ENCODE measurements at places on chromosomes 7 and 10.
A peak's percentile ranks its signal among the peaks of the same experiment; 100 is the strongest.

- no peak for DNase-seq
Measured at GRCh38 chr7:43698460-43699255, 30.7 kb downstream of the COA1 start.

GRCh38 chr7:6578114-6579084 is 1.1 kb downstream of the ZDHHC4 start:
- DNase-seq: no peak

DNA sequence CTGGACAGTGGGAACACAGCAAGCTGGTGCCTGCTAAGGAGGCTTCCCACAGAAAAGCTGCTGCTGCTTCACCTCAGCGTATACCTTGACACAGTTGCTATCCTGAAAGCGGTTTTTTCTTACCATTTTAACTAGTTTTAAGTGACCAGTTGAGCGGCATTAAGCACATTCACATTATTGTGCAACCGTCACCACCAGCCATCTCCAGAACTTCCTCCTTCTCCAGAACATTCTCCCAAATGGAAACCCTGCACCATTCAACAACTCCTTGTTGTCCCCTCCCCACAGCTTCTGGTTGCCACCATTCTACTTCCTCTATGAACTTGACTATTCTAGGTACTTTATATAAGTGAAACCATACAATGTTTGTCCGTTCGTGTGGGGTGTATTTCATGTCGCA is 169.9 kb downstream of the SNX10 start:
- DNase-seq: no peak

- no peak for DNase-seq
Measured at GRCh38 chr10:121284936-121285335, 313.3 kb downstream of the FGFR2 start.

DNA sequence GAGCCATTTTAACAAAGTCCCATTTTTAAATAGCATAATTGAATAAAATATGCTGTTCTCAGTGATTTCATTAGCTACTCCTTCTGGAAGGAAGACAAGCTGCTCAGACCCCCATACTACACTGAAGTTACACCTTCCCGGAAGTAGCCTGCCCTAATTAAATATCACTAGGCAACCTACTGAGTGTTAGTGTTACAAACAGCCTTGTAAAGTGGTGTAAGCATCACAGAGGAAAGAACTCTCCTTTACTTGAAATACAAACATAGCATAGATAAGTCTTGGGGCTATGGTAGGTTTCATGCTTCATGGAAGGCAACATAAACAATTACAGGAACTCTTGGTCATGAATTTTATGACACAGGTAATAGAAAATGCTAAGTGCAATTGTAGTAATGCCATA is 43.4 kb upstream of the PTN start:
- DNase-seq: no peak

DNA sequence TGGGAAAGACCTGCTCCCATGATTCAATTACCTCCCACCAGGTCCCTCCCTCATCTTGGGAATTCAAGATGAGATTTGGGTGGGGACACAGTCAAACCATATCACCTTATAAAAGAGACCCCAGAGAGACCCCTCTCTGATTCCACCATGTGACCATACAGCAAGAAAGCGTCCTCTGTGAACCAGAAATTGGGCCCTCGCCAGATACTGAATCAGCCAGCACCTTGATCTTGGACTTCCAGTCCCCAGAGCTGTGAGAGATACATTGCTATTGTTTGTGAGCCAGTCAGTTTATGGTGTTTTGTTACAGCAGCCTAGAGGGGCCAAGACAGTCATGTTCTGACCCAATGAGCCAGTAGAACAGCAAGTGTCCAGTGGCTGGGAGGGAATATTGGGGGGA is 232.6 kb downstream of the PAXIP1 start:
- no peak for DNase-seq

- no peak for DNase-seq
Measured at GRCh38 chr7:47497367-47498096, 84.4 kb downstream of the TNS3 start.

- DNase-seq: no peak
Measured at GRCh38 chr10:1561731-1562337, 175.5 kb downstream of the ADARB2 start.

- no peak for DNase-seq
Measured at GRCh38 chr10:61317706-61318105, 135.5 kb downstream of the TMEM26 start.

DNA sequence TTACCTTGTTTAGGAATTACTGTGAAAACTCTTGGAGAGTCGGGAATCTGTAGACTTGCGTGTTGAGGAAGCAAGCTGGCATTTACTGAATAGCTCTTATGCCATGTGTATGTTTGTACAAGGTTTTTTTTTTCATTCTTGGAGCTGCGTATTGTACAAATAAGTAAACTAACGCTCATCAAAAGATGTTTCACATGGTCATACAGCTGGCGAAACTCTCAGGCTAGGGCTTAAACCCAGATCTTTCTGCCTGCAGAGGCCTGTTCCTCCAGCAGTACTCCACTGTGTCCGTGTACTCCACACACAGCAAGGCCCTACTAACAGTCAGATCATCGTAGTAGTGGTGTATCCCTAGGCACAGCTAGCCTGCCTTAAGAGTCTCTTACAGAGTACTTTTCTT is 7.4 kb downstream of the EDRF1 start:
- DNase-seq: no peak

GRCh38 chr10:21031232-21031795 is 134.2 kb upstream of the NEBL start:
- no peak for DNase-seq

DNA sequence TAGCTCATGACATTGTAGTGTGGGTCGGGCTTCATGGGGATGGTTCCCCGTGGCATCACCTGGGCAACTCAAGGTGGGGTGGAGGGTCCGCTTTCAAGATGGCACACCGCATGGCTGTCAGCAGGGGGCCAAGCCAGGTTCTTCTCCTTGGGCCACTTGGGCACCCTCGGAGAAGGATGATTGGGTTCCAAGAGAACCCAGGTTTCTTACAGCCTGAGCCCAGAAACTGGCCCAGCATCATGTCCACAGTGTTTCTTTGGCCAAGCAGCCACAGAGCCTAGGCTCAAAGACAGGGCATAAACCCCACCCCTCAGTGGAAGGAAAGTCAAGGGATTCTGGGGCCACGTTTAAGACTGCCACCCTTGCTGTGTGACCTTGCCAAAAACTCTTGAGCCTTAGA is 110.6 kb downstream of the PTPN20 start:
- DNase-seq: peak; percentile 6

DNA sequence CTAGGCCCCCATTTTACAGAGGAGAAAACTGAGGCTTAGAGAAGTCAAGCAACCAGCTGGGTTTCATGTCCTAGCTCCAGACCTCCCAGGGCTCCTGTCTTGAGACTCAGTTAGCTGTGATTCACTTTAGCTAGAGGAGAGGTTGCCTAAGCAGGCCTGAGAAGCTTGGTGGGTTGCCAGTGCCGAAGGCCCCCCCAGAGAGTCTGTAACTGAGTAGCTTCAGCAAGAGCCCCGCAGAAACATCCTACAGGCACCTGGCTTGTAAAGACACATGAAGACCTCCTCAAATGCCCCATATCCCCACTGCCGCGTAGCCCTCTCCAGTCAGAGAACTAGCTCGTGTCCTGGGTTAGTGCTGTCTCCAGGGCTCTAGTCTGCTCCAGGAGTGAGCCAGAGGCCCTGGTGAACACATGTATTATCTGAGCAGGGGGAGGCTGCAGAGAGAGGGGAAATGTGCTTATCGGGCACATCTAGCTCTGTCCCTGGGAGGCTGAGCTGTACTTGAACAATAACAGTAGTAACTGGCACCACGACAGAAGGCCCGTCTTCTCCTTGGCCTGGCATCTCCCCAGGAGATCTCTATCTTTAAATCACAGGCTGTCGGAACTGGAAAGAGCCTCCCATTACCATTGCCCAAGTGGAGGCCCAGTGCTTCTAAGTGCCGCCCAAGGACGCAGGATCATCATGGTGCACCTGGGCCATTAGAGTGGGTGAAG is 28.9 kb downstream of the UNC5B start:
- DNase-seq: no peak

DNA sequence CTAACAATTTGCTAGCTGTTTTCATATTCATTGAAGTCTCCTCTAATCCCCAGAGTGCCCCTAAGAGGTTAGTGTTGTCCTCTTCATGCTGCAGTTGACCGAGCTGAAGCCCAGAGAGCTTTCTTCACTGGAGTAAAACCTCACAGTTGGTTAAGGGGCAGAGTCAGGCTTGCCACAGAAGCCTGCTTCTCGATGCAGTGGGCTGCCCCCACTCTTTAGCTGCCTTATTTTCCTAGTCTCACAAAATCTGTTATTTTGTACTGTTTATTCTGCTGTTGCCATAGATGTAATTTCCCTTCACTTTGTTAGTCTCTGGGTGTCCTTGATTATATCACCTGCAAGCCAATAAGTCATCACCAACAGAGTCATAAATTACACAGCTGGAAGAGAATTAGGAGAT is 56.3 kb upstream of the ZPBP start:
- DNase-seq: no peak

DNA sequence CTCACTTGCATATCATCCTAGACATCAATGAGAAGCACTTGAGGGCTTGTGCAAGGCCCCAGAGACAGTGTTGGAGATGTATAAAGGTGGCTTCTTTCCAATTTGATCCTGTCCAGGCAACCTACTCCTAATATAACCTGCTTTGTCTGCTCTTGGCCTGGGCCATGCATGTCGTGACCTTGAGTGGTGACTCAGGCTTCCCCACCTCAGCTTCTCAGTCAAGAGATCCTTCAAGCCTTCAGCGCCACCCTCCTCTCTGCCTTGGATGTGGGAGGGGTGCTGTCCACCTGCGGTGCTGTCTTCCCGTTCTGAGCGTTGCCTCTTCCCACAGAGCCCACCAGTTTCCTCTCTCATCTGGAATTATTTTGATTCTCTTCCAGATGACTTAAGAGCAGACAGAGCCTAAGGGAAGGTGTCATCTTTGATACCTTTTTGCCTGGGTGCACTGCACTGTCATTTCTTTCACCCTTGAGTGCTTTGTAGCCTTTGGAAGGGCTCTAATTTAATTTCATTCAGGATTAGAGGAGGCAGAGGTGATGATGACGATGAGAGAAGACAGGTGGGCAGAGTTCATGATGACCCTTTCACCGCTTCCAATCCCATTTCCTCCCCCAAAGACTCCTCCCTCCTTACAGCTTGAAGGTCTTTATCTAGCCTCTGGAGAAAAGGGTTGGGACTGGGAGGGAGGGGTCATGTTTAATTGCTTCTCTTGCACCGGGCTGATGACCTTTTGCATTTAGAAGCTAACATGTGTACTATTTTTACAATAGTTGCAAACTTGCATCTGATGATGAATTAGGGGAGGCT is 6.9 kb downstream of the LSMEM1 start:
- DNase-seq: no peak

DNA sequence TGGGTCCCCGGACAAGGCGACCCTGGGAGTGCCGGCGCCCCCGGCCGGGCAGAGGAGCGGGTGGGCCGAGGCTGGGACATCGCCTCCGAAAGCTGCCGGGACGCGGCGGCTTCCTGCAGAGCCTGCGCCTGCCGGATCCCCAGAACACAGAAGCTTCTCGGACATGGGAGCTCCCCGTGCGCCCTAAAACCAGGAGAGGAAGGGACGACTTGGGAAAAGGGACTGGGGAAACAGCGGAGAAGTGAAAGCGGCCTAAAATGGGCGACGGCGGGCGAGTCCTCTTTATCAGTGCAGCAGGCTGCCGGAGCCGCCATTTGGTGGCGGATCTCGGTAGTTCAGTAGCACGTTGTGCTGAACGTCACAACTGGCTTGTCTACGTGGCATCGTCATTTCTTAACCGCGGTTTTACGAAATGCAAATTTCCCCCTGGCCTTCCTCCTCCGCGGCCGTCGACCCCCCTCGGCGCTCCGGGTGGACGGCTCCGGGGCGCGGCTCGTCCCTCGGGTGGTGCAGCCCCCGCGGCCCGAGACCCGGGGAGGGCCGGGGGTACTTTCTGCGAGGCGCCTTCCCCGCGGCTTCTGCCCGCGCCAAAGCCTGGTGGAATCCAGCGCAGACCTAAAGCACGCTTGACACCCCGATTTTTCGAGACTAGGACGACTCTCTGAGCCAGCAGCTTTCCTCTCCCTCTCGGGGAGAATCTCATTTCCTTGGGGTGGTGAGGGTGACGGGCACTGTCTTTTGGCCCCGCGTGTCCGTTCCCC is 9.9 kb upstream of the SPAG6 start:
- DNase-seq: no peak

DNA sequence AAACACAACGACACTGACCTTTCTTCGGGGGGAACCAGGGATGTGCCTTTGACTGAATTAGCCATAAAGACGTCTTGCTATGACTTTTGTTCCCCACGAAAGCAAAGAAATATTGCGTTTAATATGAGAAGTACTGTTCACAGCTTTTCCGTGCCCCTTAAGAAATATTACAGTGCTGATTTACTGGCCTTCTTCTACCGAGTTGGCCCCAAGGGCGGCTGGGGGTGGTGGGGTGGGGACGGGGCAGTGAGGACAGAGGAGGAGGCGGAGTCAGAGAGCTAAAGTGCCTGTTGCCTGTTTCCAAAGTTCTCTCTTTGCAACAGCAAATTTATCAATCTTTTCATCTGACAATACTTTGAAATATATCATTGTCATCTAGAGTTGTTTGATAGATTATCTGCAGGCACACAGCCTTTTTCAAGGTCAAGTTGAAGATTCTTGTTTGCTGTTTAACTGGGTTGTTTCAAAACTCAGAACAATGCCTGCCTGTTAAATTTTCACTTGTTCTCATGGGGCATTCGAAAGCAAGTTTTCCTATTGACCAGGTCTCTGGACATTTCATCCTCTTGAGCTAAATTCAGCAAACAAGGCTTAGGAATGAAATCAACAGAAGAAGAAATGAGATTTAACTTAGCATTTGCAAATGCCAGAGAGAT is 9.0 kb downstream of the PTF1A start:
- no peak for DNase-seq

GRCh38 chr7:148436571-148436970 is 154.0 kb upstream of the C7orf33 start:
- DNase-seq: no peak

DNA sequence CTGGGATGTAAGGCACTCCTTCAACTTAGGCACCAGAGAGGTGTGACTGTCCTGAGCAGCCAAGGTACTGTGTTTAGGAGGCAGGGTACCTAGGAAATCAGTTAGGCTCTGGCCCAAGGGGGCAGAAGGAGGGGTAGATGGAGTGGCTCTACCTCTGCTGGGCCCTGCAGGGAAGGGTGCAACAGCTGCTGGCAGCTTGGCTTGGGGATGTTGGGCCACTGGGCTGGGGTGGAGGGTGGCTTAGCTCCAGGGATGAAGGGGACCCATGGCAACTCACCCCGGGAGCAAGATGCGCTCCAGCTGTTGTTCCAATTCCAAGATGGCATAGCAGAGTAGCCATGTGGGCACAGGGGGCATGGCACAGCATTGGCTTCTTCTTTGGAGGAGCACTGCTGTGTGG is 42.1 kb downstream of the NEURL1 start:
- no peak for DNase-seq

DNA sequence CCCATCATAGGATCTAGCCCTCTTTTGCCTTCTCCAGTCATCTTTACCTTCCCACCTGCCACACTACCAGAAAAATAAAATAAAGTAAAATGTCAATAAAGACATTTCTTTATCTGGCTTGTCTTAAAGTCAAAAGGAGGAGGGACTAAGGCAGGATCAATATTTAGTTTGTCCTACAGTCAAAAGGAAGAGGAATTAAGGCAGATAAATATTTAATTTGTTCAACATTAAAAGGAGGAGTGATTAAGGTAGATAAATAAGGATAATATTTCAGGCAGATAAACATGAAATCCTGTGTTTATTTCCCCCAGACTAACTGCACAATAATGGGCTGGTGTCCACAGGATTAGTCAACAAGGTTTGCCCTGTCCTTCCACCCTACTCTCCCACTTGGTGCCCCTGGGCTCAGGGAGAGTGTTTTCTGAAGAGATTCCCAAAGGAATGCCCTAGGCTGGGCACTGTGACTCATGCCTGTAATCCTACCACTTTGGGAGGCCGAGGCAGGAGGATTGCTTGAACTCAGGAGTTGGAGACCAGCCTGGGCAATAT is 18.3 kb upstream of the MSMB start:
- DNase-seq: no peak

GRCh38 chr10:70162892-70163201 is 7.5 kb downstream of the SAR1A start:
- DNase-seq: no peak

Measured in 8988T (cell line).